Right hindlimb (tissue), 1 donor: ENCODE measurements at places on chromosomes 6 and 20.

- DNase-seq, result no peak
Observed at GRCh38 chr6:107641071-107641470, 151.2 kb downstream of the SOBP start.

GRCh38 chr6:170022291-170022722 is 268.6 kb downstream of the DLL1 start:
- DNase-seq, result no peak

DNA sequence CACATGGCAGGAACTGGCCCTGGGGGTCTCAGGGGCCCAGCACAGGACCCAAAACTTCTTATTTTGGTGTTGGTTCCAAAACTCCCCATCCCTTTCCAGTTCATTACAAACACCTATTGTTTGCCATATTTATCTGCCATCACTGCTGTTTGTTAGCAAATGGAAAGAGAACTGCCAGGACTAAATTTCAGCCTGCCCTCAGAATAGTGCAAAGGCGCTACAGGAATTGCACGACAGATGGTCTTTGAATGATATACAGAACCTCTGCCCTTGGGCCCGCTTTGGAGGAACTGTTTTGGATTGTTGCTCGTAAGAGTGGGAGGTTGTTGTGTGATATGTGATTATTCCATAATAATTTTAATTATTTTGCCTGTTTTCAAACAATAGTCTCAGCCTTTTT is 199.0 kb upstream of the FBXL4 start:
- DNase-seq, result no peak

GRCh38 chr6:31636698-31637596 is 15.5 kb downstream of the BAG6 start:
- DNase-seq, result no peak
